ENCODE measurements at places on chromosomes 2 and 18.

DNA sequence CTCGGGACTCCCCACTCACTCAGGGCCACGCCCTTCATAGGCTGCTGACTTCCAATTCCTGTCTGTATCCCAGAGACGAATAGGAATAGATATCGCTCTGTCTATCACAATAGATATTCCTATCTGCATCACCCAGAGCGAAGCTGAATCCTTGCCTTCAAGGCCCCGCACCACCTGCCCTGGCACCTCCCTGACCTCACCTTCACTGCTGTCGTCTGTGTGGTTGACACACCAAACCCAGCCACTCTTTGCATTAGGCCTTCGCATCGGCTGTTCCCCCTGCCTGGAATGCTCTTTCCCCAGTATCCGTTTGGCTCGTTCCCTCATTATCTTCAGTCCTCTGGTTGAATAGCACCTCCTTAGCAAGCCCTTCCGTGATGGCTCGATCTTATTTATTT is 43.5 kb downstream of the ATOH8 start:
- no peak for DNase-seq

DNA sequence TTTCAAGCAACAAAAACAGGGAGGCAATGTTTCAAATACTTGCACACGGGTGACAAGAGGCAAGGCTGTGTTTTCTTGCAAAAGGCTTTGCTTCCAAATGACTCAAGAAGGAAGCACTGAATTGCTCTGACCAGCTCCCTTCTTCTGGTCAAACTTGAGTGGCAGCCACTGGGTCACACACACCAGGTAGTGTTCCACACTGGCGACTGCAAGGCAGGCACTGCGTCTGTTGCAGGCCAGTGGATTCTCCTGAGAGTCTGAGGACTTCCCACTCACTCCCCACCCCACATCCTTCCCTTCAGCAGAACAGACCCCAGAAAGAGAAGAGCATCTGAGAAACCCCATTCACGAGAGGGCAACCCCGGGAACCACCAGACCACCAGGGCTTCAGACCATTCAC is 19.8 kb downstream of the PARD6G start:
- no peak for DNase-seq

DNA sequence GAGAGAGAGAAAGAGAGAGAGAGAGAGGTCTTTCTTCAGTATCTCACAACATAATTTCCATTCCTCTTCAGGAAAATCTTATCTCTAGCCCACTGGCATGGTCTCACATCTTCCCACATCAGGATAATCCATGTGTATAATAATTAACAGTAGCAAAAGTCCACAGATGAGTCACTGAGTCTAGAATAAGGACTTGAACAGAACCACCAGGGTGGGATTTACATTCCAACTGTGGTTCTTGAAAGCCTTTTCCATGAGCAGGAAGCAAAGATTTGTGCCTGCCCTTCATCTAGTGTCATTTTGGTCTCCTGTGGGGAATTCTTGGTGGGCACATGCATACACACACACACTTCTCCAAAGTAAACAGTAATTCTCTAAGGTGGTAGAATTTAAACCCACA is 107.1 kb upstream of the TCF4 start:
- no peak for DNase-seq

DNA sequence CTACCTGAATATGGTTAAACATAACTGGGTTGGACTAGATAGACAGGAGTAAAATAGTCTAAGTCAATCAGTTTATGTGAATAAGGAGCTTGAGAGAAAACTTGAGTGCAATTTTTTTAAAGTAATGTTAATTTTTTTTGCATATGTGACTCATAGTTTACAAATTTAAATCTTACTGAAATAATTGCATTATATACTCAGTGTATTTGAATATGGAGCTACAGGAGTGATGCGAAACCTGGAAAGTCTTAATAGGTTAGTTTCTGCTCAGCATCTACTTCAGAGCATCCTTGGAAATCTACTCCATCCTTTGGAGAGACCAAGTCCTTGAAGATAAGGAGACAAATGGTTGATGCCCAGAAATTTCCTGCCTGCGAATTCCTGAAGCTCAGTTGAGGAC is 318.8 kb upstream of the NXPH2 start:
- no peak for DNase-seq

- no peak for DNase-seq
Observed at GRCh38 chr2:224837558-224837957, 121.4 kb upstream of the CCDC195 start.

GRCh38 chr2:170567429-170567828 is 147.7 kb upstream of the SP5 start:
- no peak for DNase-seq

DNA sequence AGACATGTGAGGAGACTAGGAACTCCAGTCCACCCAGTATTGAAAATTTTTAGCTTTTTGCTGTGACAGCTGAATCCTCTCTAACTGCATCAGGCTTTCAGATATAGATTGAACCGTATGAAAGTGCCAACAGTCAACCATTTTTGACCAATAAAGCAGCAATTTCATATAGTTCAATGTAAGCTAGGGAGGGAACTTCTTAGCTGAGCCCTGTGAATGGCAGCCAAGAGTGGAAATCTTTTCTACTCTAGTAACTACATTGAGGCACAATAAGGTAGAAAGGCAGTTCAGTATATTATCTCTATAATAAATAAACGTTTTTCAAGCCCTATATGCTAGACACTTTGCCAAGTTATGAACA is 96.3 kb upstream of the TANK start:
- DNase-seq = no peak

DNA sequence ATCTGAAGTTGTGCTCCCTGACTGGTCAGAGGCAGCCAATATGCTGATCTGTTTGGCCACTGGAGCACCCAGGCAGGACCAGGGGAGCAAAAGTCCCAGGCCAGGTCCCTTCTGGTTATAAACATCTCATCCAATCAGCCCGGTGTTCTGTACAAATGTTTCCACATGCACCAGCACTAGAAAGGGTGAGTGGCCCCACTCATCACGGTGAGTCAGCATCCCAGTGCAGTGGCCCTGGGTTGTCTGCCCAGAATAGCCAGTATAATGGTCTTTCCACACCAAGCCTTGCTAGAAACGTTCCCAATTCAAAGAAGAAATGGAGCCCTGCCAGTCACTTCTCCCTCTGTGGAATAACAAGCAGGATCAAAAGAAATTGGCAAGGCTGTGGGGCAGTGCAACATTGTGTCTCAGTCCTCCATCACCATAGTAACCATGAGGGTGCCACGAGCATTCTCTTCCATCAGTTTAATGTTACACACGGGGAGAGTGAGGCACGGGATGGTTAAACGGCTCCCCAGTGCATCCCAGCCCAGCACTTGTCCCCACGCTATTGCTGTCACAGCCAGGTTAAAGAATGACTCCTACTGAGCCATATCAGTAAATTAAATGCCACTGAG is 174.9 kb downstream of the SEPTIN10 start:
- no peak for DNase-seq

- no peak for DNase-seq
Observed at GRCh38 chr18:57631697-57632096, 10.1 kb upstream of the NARS1 start.

- no peak for DNase-seq
Observed at GRCh38 chr18:61528961-61529360, 195.7 kb downstream of the CDH20 start.

- no peak for DNase-seq
Observed at GRCh38 chr18:44805643-44806042, 125.0 kb downstream of the SETBP1 start.
